RWPE1 (cell line): ENCODE measurements at places on chromosomes 3 and 15.

- no peak for DNase-seq
These were observed 79.4 kb downstream of the SMAD3 start for GRCh38 chr15:67144609-67145311.

GRCh38 chr3:77436908-77437307, 397.0 kb downstream of the ROBO2 start:
- DNase-seq: no peak

DNA sequence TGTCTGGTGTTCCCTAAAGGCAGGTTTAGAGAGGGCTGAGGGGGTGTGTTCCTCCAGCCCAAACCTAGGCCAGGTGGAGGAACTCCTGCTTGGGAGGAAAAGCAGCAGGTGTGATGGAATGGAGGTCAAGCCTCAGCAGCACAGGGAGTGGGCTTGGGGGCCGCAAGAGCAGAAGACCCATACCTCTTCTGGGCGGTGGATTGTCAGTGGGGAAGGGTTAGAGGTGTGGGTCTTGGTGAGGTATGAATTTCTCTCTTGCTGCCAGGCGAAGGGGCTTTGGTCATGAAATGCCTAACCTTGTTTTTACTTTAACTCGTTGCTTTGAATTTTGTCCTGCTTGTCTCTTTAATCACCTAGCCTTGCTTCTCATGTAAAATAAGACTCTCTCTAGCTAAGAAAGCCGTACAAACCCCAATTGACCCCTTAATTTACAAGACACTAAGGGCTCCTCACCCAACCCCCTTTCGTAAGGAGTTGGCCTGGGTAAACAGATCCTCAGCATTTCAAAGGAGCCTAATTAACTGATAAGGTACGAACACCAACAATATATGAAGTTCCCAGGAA, 38.9 kb downstream of the DHX30 start:
- no peak for DNase-seq

GRCh38 chr15:59300618-59301139, 72.0 kb downstream of the MYO1E start:
- DNase-seq: no peak

DNA sequence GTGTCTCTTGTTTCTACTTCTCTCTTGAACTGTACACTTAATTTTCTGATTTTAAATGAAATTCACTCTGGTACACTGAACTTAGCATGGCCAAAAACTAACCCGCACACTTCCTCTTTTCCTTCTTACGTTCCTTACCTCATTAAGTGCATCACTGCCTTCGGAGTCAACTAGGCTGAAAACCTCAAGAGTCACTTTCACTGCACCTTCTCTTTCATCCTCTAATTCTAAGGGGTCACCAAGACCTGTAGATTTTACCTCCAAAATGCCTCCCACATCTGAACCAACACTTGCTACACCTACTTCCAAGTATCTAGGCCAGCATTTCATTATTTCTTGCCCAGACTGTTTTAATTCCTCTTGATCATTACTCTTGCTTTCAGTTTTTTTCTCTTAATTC, 6.6 kb downstream of the CBLB start:
- no peak for DNase-seq

DNA sequence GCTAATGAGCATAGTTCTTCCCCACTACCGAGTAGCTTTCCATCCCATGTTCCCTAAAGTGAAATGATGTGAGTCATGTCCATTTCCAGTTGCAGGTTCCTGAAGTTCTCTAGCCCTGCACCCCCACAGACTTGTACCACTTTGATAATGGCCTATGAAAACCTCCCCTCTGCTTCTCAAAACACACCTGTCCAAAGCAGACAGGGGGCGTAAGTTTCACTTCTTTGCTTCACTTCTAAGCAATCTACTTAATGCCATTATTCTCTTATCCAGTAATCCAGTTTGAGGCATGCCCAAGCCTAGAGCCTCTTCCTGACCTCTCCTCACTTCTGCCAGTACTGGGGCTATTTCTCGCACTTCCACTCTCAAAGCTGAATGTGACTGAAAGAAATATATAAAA, 305.1 kb downstream of the IGSF11 start:
- DNase-seq: no peak

DNA sequence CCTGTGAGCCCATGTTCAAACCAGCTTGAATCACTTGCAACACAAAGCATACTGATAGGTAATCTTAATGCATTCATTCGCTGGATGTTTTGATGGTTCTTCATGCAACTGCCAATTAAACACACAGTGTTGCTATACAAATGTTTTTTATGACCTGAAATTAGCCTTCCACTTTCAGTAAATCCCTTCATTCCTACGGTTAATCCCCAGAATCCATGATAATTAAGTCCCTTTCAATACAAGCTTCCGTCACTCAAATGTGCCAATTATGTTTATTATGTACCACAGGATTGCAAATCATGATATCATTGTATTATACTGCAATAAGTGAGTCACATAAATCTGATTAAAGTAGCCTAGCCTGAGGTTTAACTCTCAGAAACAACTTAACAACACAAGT, 14.5 kb upstream of the LYZL4 start:
- DNase-seq: no peak

GRCh38 chr15:33844186-33844585, 124.1 kb upstream of the CHRM5 start:
- no peak for DNase-seq

DNA sequence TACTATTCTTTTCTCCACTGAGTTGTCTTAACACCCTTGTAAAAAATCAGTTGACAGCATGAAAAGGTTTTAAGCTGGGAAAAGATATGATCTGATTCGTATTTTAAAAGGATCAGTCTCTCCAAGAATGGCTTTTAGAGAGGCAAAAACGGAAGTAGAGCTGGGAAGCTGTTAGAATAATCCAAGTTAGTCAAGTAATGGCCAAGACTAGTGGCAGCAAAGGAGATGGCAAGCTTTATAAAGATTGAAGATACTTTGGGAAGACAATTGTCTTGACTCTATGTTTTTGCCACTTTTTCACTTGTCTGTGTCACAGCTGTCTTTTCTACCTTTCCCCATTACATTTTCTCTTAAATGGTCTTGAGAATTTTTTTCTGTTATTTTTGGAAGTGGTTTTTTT, 243.5 kb upstream of the MANF start:
- no peak for DNase-seq

DNA sequence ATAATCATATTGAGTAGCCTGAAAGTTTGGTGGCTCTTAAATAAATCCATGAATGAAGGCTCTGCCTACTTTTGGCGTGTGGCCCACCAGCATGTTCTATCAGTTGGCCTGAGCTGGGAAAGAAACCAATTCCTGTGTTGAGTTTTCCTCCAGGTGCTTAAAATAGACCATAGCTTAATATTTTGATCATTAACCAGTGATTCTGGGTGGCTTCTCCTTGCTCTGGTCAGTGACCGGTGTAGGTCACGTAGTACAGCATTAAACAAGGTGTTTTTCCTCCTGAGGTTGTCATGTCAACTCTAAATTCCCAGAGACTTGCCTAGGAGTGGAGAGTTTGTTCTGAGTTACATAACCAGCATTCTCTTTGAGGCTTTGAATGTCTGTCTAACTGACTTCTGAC, 1.3 kb downstream of the HHLA2 start:
- DNase-seq: no peak

DNA sequence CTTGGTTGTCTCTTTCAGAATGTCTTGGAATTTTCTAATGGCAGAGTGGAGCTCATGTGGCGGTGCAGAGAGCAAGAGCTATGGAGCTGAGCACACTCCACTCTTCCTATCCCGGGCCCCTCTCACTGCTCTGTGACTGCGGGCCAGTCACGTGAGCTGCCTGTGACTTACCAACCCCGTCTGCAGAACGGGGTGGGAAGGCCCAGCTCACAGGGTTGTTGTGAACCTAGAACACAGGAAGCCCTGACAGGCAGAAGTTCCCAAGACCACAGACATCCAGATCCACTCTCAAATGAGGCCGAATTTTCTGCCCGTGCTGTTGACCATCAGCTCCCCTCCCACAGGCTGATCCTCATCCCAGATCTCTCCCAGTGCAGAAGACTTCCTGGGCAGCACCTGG, 35.5 kb upstream of the PLXNA1 start:
- no peak for DNase-seq

GRCh38 chr15:91316126-91316525, 216.1 kb downstream of the SV2B start:
- DNase-seq: no peak

DNA sequence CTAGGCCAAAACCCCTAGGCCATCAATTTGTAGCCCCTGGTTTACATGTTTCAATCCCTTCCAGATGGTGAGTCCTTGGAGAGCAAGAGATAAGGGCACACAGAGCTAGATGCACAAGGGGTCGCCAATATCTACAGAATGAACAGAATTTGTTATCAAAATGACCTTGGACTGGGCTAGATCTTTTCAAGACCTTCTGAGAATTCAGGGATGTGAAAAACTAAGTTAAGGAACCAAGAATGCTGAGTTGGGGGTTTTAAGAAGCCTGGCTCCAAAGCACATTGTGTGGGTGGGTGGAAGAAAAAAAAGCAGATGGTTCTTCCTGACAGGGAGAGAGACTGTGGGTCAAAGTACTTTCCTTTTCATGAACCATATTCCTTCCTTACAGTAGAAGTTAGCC, 10.2 kb downstream of the CDCP1 start:
- DNase-seq: no peak

GRCh38 chr3:17360991-17361390, 381.4 kb downstream of the TBC1D5 start:
- DNase-seq: no peak

GRCh38 chr3:141240687-141241615, 9.3 kb downstream of the PXYLP1 start:
- no peak for DNase-seq

DNA sequence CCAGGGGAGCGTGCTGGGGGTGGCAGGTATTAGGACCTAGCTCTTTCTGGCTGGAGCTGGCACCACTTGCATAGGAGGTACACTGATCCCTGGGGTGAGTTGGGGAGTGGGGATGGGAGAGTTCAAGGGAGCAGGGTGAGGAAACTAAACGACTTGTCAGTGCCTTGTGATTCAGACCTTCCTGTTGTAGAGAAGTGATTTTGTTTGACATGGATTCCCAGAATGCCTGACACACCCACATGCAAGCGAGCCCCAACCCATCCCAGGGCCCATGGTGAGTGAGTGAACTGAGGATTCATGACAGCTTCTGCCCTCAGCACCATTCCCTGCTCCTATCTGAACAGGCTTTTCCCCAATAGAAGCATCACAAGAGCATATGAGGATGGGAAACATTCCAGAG, 15.6 kb upstream of the UBE2Q2 start:
- DNase-seq: peak; percentile 91

- DNase-seq: no peak
These were observed 2.5 kb downstream of the AMOTL2 start for GRCh38 chr3:134371542-134372324.

DNA sequence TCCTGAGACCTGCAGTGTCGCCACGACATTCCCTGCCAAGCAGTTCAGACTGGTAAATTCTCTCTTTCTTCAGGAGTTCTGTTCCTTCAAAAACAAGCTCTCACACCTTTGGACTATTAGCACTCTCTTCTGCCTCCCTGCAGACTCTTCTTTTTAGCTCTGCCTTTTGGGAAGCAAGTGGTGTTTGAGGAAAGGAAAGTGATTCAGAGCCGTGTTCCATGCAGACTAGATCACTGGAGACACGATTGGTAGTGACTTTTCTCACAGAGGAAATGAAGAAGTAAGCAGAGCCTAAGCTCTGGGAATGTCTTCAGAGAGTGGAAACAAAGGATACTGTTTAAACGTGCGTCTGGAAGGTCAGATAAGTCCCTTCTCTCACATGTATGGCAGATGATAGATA, 270.6 kb upstream of the TPRG1 start:
- DNase-seq: no peak

DNA sequence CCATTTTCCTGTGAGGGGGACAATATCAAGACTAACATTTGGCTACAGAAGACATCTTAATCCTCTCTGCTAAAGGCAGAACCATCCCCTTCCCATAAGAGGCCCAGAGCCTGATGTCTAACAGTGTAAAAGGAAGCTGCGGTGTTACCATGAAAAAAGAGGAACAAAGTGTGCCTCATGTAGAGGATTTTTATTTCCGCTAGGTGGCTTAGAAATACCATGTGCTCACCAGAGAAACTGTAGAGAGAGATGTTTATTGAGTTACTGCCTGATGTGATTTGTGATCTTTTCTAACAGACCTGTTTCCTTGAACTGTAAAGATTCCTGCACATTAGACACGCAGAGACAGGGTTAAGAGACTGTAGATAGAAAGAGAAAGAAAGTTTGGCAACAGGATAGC, 22.0 kb downstream of the OR5H15 start:
- peak; percentile 9 for DNase-seq

GRCh38 chr3:142019794-142020320, 129.5 kb downstream of the TFDP2 start:
- DNase-seq: peak; percentile 22

DNA sequence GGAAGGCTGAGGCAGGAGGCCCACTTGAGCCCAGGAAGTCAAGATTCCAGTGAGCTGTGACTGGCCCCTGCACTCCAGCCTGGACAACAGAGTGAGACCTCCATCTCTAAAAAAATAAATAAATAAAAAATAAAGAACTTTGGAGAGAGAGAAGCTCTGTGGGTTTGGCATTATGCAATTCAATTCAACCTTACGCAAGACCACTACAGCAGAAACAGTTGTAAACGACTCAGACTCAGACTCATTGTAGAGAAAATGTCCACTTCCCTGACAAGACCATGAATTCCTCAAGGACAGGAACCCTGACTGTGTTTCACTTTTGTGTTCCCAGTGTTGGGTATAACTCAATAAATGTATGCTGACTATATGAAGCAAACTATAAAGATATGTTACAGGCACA, 90.3 kb upstream of the C3orf80 start:
- DNase-seq: no peak

GRCh38 chr3:12916159-12916558, 74.8 kb upstream of the RPL32 start:
- DNase-seq: no peak

- no peak for DNase-seq
These were observed 61.4 kb upstream of the TRPM1 start for GRCh38 chr15:31162721-31163510.
